Sciatic nerve (tissue), 2 donors: ENCODE measurements at places on chromosomes 3 and 15. TPM values are rescaled to one million over a fixed set of nuclear protein-coding genes. Genes with fewer than 3 reads are reported as not detected.

- no peak for DNase-seq
These were observed 53.1 kb upstream of the ADAMTS17 start for GRCh38 chr15:100394736-100395440.

- no peak for DNase-seq
These were observed 44.2 kb upstream of the WNT5A start for GRCh38 chr3:55531321-55531720.

- DNase-seq = no peak
These were observed 56.1 kb upstream of the TRAK1 start for GRCh38 chr3:42035007-42035406.

- no peak for DNase-seq
These were observed 31.3 kb upstream of the TRIM59 start for GRCh38 chr3:160480931-160481330.

- DNase-seq = no peak
These were observed 613.1 kb downstream of the SI start for GRCh38 chr3:164465172-164465571.

- no peak for DNase-seq
These were observed 22.6 kb downstream of the RYK start for GRCh38 chr3:134228035-134228434.

Gene SPATA12
- total RNA-seq = not detected

DNA sequence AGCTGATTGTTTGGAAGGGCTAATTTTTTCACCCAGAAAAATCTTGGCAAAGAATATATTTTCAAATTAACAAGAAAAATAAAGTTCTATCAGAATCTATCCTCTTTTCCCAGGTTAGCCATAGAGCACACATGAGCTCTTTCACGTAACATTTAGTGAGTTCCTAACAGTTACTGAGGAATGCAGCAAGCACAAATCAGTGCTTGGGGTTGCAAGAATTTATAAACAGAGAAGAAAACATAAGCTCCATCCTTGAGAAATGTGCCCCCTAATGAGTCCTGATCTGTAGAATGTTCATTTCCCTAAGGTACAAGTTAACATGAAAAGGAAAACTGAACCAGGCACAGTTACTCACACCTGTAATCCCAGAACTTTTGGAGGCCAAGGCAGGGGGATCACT lies 13.9 kb downstream of the EOGT start:
- DNase-seq = no peak

Gene P2RY1
- 8.6 TPM for total RNA-seq

Gene SCN11A
- 0.71 TPM for total RNA-seq

Gene SLC12A8
- 2.5 TPM for total RNA-seq
